ENCODE measurements at places on chromosomes 12 and 14.

DNA sequence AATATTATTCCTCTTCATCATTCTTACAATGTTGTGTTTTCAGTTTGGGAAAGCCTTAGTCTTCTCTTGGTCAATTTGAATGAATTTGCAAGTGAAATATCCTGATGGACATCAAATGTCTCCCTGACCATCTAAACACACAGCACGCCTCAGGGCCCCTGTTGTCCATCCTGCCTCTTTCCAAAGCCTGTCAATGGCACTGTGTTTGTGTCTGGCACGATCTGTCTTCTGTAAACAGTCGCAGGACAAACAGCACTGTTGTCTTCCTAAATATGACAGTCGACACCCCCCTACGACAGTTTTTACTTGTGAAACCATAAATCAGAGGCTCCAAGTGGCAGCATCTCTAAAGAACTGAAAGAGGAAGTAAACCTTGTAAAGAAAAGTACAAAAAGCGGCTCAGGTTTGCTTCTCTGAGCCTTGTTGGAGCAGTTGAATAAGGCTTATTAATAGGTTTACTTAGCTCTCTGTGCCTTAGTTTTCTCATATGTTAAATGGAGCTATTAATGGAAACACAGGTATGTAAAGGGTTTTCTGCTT is 285.8 kb downstream of the NRXN3 start:
- DNase-seq, result no peak

DNA sequence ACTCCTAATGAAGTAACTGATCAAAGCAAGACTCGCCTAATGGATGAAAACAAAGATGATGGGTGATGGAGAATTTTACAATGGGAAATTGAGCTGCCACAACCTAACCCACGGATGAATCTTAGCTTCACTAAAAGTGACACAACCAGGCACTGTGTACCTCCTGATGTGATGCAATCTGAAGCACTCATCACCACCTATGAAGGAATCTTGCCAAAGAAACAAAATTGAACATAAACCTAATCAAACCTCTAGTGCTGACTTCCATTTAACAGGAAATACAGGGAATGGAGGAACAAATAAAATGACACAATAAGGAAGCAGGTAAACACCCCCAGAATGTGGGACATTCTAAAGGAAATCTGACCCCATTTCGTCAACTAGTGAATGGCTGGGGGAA is 13.3 kb upstream of the RARG start:
- no peak for DNase-seq

DNA sequence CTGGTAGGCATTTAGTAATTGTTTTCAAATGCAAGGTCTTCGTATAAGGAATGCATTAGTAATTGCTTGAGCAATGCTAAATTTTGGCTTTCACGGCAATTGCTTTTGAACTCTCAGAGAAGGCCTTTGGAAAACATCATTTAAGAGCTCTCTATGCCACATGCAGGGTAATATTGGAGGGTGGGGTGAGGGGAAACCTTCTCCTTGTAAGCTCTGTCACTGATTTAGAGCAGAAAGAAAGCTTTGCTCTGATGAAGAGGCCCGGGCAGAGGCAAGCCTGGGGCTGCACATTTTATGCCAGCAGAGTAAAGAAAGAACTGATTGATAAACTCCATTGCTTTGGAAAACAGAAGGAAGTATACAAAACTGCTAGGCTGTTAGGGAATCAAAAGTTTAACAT is 70.9 kb downstream of the TRIM9 start:
- DNase-seq, result no peak

GRCh38 chr14:68749487-68750475 is 43.1 kb downstream of the ZFP36L1 start:
- no peak for DNase-seq

DNA sequence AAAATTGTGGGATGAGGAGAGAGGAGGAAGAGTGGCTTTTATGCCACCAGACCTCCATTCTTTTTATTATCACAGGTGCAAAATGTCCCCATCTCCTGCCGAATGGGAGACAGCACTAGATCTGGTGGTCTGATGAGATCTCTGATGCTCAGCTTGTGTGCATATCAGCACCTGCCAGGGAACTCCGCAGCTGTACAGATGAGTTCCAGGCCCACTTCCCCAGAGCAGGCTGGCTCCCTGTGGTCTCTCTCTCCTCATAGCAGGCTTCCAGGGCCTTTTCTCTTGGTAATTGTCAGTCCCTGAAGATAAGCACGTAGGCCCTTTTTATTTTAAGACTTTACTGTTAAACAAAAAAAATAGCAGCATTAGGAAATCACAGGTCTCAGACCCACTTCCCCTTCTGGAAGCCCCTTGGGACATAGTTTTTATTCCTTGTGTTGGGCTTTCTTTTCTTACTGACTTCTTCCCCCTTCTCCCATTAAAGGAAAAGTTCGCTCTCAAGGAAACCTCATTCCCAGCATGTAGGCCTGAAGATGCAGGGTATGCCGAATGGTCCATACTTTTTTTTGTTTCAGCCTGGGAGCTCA is 4.5 kb upstream of the TBC1D30 start:
- DNase-seq, result no peak

GRCh38 chr12:84694116-84694515 is 218.5 kb downstream of the SLC6A15 start:
- no peak for DNase-seq

GRCh38 chr12:42859612-42860011 is 270.1 kb upstream of the PRICKLE1 start:
- no peak for DNase-seq

Measured in central memory CD4-positive, alpha-beta T cell (primary cell).